ENCODE measurements at places on chromosomes 2 and 18. TPM values are rescaled to one million over a fixed set of nuclear protein-coding genes. Genes with fewer than 3 reads are reported as not detected.

- DNase-seq = no peak
These were observed 143.2 kb downstream of the TMEFF2 start for GRCh38 chr2:192051533-192051932.

DNA sequence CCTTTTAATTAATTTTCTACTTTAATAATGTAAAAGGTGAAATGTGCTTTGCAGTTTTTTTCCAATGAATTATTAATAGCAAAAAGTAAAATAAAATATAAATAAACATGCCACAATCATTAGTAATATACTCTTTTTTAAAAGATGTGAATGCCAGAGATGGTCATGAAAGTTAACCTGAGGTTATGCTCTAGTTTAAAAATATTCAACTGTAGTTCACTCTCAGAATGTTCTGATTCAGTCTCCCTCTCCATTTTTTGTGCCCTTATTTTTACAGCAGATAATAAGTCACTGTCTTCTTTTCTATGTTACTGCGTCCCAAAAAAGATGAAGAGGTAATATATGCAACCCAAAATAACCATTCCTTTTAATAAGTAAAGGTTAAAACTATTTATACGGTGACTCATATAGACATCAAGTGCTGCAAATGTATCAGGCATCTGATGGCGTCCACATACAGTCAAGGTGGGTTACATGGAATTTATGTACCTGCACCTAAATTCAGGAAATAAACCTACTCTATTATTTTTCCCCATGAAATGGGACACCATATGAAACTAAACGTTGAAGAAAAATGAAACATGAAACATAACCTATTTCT, 153.6 kb upstream of the ZNF804A start:
- DNase-seq = no peak

DNA sequence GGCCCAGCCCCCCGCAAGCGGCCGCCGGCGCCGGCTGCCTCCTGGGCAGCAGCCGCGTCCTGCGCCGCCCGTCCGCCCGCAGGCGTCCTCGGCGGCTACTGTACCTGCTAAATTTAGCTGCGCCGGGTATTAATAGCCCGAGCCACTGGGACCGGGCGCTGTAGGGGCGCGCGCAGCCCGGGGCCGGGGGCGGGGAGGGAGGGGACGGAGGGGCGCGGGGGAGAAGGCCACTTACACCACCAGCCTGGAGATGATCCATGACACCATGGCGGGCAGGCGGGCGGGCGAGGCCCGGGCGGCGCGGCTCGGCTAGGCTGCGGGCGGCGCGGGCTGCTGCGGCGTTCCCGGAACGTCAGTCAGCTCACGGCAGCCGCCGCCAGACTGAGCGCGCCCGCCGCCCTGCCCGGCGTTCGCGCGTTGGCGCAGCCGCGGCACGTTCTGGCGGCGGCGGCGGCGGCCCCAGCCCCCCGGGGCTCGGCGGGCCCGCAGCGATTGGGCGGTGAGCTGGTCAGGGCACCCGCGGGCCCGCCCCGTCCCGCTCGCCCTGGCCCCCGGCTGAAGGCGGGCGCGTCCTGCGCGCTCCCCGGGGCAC, at the start of gene REEP1:
TSS of gene REEP1 (minus strand) at position 383 of the 592 bp plus-strand sequence. CDS start at position 267, 116 bp downstream.
- DNase-seq = no peak

- no peak for DNase-seq
These were observed 304.3 kb downstream of the HRH4 start for GRCh38 chr18:24764766-24765165.

ABCG5 gene
- total RNA-seq = not detected

DNA sequence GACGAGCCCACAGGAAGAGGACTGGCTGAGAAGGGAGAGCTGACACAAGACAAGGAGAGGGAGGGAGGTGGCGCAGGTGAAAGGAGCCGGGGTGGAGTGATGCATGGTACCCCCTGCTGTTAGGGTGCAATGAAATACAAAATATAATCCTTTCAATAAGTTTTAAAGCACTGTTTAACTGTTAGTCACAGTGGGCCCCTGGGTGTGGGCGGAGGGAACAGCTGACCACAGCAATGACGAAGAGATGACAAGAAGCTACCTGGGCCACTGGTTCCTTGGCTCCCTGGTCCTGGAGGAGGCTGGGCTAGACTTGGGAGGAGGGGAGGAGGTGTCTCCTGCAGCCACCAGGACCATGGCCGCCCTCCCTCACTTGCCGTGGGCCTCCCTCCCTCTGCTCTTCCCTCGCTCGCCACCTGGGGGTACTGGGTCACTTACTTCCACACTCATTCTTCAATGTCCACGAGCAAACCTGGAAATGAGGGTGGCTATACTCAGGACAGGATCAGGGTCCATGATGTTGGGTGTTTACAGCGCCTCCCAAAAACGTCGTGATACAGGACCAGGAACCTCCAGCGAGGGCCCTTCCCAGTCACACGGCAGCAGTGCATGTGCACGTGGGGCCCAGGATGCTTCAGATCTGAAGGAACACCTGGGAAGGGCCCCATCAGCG, 196.1 kb downstream of the ANKRD30B start:
- DNase-seq = no peak

DNA sequence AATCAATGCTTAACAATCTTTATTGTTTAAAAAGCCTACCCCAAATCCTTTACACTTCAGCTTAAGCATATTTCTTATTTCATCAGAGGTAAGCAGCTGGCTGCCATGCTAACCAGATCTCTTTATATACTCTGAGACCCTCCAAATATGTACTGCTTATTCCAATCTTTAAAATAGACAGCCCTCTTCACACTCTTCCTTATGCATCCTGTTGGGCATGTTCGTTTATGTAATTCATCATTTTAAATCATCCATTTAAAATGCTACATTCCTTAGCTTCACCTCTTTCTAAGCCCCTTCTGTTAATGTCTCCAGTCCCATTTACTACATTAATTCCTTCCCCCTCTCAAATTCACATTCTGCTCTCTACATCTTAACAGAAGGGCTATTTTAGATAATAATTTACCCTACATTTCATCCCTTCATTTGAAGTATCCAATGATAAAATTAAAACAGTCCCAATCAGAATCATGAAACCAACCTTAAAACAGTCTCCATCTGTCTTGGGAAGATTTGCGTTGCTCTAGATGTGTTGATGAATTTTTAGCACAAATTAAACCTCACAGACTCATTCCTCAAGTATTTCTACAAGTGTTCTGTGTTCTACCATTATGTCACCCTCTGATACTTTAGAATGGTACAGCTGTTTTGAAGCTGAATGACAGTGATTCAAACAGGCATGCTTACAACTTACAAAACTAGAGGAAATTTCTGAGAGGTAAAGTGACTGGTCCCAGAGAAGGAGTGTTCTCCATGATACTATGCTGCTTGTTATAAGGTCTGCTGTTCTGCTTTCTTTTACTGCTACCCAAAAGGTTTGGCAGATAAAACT, 59.1 kb downstream of the ZNF385B start:
- no peak for DNase-seq

DNA sequence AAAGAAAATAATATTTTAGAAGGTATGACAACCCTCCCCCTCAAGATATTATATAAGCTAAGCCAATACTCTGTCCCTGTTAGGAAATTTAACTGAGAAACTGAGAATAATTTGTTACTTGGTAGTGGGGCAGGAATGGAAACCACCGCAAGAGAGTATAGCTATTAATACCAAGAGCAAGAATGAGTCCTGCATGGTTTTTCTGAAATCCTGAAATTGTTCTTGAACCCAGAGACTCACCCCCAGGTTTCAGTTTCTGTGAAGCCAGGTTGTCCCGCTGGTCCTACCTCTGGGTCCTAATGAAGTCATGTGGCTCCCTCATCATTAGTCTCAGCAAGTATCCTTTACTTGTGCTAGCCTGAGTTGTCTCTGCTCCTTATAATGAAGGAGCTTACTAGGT, 671.0 kb upstream of the ACVR2A start:
- no peak for DNase-seq
